ENCODE measurements at places on chromosomes 6 and 20.
A peak's percentile ranks its signal among the peaks of the same experiment; 100 is the strongest.

DNA sequence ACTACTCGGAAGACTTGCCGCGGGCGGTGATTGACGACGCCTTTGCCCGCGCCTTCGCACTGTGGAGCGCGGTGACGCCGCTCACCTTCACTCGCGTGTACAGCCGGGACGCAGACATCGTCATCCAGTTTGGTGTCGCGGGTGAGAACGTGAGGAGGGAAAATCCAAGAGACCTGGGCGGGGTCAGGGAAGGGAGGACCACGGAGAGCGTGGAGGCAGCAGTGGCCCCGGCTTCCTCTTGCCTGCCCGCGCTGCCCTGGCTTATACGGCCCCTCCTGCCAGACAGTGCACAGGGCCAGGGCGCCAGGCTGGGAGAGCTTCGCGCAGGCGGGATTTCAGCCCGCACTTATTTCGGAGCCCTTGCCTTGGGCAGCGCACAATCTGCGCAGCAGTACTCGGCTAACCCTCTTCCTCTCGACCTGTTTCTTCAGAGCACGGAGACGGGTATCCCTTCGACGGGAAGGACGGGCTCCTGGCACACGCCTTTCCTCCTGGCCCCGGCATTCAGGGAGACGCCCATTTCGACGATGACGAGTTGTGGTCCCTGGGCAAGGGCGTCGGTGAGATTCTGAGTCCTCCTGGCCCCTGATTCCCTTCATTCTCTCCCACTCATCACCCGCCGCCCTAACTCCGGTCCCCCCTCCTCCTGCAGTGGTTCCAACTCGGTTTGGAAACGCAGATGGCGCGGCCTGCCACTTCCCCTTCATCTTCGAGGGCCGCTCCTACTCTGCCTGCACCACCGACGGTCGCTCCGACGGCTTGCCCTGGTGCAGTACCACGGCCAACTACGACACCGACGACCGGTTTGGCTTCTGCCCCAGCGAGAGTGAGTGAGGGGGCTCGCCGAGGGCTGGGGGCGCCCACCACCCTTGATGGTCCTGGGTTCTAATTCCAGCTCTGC is 2.0 kb downstream of the MMP9 start:
- DNase-seq = peak; percentile 55

DNA sequence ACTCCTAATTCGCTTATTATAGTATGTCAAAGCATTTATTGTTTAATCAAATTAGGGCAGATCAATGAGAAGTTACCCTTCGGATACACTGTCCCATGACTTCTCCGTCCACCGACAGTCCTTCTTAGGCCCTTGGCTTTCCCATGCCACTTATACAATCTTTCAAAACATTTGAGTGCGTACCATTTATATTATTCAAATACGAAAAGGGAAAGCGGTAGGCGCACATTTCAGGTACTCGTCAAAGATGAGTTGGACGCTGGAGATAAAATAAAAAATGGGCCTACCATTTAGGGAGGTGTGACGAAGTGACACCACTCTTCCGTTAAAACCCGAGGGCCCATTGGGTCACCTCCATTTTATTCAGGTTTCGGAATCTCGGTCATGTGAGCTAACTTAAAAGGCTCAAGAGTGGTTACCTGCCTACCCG is 542 bp upstream of the AFG1L start:
- DNase-seq = no peak

- DNase-seq = no peak
Measured at GRCh38 chr6:156658186-156658965, 118.8 kb upstream of the ARID1B start.

- no peak for DNase-seq
Measured at GRCh38 chr20:16178546-16179135, 394.6 kb downstream of the KIF16B start.

DNA sequence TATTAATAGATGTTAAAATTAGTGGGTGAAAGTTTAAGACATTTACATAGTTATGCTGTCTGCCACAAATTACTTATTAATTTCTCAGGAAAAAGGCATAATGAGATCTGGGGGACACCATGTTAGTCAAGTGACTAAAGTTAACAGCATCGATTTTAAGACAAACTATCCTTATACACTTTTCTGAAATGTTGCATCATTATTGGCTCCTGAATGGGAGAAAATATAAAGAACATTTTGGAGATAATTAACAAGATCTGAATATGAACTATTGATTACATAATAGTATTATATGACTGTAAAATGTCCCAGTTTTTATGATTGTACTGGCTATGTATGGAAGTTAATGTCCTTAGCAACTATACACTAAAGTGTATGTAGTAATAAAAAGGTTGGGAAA is 7.9 kb downstream of the OR2B3 start:
- DNase-seq = no peak

DNA sequence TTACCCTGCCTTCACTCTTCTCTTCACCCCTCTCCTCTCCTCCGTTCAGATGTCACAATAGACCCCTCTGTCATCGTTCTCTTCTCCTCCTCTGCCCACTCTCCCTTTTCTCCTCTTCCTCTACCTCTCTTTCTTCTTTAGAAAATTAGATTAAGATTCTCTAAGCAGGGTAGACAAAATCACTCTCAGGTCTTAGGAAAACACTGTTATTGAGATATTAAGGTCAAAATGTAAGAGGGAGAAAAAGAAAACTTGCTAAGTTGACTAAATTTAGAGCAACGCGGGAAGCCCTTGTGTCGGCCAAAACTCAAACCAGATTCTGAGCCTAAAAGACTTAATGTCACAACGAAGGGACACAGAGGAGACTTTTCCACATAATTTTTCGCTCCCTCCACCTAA is 22.1 kb upstream of the ZNF184 start:
- DNase-seq = no peak

- DNase-seq = no peak
Measured at GRCh38 chr6:73817253-73817652, 121.2 kb downstream of the CD109 start.

GRCh38 chr6:15588971-15589634 is 73.7 kb downstream of the DTNBP1 start:
- no peak for DNase-seq

DNA sequence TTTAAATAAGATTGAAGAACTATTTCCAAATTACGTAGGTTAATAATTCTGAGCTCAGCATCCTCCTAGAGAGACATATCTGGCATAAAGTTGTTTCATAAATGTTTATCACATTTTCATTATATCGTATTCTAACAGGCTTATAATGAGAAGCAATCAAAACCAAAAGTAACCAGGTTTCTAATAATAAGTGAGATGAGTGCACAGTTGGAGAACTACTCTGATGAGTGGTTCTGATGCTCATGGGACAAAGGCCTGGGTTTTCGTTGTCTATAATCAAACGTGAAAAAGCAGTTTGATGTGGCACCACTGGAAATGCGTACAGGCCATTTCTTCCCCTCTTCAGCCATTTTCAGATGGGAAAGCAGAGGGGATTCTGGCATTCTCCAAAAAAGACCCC is 4.7 kb upstream of the SERPINB6 start:
- DNase-seq = no peak

GRCh38 chr20:17558154-17558940 is 11.5 kb upstream of the DSTN start:
- DNase-seq = peak; percentile 30

DNA sequence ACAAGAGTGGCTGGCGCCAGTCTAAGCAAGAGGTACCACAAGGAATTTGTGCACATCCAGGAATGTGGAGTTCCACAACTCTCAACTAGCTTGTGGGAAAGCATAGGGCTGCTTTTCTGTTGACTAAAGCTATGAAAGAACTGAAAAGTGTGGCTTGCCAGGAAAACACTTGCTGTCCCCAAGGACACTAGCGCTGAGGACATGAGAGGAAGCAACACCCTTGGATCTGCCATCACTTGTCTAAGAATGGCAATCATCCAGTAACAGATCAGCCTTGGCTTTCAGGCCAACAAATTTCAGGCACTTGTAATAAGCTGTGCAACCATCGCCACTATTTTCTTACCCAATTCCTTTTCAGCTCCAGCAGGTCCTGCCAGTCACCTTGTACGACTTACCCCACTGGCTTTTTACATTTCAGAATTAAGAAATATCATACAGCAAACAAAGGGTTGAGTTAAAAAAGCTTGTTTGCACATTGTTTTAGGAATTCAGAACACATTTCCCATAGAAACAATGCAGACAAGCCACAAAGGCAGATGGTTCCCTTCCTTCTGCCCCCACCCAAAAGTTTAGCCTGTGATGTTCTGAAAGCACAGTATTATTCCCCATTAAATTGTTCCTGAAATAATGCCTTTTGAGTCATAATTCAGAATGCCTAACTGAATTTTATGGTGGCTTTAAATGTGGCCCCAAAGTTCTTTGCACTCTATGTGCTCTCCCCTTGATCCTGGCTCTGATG is 57.9 kb upstream of the SSTR4 start:
- DNase-seq = no peak

DNA sequence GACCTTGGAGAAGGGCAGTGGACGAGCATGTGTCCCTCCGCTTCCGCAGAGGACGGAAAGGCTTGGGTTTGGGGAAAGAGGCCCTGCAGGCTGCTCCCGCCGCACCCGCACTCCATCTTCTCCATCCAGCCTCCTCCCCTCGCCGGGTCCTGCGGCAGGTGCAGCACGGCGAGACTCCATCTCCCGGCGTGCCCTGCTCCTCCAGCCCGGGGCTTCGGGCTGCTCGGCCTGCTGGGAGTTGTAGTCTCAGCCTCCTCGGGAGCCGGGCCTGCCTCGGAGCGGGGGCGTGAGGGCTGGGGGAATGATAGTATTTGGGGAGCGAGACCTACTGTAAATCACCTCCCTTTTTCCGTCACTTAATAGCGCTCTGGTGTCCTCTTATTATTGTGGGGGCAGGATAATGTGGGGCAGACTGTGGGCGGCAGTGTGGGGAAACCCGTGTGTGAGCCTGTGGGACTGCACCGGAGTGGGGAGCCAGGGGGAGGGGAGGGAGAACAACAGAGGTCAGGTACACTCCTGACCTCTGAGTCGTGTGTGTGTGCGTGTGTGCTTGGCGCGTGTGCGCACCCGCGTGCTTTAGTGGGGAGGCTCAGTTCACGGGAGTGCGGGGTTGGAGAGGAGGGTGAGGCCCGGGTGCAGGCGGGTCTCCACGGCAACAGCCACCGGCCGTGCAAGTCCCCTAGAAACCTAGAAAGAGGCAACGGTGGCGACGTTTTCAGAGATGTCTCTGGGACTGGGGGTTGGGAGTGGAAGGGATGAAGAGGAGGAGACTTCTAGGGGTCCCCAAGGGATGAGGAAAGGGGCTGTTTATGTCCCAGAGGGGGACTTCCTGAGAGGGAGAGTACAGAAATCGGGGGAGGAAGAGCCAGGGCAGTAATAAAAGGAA is 4.1 kb downstream of the TTBK1 start:
- peak; percentile 89 for DNase-seq

DNA sequence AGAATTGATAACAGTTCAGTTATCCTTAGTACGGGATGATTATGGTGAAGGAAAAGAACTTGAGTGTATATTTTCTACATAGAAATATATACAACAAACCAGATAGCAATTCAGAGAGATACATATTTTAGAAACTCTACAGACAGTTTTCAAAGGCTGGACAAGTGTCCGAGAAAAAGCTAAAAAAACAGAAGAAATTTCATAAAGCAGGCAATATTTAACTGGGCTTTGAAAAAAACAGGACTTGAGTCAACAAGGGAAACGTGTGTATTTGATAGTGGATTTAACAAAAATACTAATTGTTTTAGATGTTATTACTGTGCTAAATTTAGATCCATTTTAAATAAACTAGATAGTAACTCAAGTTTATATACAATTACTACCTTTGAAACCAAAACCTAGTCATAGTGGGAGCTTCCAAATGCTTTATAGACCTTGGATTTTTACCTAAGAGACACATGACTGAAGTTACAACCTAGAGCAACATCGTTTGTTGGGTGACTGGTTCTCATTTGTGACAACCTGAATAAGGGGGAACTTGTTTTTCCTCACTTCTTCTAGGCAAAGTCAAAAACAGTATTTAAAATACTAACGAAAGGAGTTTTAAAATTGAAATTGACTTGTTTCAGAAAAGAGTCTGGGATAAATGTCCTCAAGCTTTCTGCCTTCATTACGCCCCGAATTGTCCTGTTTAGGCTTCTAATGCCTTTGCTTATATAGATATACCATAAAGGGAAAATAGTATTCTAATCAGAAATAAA is 116.7 kb upstream of the PRSS16 start:
- DNase-seq = no peak

DNA sequence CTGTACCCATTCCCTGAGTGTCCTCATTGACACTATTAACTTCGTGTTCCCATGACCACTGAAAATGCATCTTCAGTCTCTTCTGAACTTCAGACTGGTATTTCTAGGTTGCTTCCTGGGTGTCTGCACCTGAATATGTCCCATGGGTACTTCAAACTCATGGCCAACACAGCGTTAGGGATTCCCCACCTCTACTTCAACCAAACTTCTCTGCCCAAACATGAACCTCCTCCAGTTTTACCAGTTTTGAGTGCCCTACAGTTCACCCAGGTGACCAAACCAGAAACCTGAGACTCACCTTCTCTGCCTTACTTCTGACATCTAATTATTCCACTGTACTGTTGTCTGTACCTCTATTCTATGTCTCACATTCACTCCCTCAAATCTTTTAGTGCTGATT is 99.5 kb upstream of the SUPT3H start:
- no peak for DNase-seq

GRCh38 chr6:129342243-129342642 is 367.7 kb downstream of the ARHGAP18 start:
- DNase-seq = no peak

GRCh38 chr6:166619912-166620311 is 7.1 kb downstream of the RPS6KA2 start:
- DNase-seq = no peak

DNA sequence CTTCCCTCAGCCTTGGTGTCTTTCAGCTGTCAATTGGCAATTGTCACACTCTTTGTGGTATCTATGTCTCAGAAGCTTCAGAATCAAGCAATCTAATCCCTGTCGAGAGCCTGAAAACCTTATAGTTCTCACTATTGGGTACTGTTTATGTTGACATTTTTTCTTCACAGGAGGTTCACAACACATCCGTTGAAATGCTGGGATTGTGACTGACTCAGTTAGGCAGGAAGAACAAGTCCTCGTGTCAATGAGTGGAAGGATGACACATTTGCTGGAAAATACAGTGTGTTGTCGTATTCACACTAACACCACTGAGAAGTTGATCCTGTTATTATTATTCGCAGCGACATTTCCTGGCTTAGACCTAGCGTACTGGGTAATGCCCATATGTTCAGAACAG is 163.9 kb upstream of the CITED2 start:
- no peak for DNase-seq
